NCI-H510A treated with DMSO at 0.1 percent for 48 hours (cell line): ENCODE measurements at places on chromosomes 1 and 21.
A peak's percentile ranks its signal among the peaks of the same experiment; 100 is the strongest.

DNA sequence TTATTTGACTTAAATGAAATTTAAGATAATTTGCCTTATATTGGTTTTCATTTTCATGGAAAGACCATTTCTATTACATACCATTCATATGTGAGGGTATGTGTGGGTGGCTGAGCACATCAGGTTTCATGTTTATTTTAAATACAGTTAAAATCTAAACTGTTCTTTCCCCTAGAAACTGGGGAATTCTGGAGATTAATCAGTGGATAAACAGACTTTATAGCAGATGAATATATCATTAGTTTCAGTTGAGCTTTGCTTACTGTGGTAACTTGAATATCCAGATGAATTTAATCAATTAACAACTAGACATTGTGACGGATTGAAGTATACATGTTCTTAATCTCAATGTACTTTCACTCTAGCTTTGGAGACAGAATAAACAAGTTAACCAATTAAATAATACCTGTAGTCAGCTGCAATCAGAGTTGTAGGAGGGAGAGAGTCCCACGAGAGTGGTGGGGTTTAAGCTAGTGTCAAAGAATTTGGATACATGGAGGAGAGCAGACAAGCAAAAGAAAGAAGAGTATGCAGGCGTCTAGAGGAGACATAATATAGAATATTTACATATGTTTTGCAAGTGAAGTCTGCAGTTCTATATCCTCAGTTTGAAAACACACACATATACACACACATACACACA is 97.6 kb downstream of the PDE4B start:
- no peak for DNase-seq

DNA sequence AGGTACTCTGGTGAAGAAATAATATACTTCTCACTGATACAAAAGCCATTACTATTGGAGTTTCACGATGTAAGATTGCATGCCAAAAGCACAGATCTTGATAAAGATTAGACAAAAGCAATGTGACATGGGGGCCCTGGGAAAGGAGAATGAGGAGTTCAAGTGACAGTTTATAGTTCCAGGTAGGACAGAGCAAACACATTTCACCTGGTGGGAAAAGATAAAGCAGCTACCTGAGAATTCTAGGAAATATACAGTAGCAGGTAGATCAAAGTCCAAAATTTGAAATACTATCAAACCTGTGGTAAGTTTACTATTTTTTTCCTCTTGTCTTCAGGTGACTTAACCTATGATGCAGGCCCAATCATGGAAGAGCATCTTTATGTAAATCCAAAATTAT is 8.0 kb downstream of the OR2G3 start:
- no peak for DNase-seq

GRCh38 chr1:223788746-223789415 is 56.9 kb downstream of the TP53BP2 start:
- DNase-seq: no peak

DNA sequence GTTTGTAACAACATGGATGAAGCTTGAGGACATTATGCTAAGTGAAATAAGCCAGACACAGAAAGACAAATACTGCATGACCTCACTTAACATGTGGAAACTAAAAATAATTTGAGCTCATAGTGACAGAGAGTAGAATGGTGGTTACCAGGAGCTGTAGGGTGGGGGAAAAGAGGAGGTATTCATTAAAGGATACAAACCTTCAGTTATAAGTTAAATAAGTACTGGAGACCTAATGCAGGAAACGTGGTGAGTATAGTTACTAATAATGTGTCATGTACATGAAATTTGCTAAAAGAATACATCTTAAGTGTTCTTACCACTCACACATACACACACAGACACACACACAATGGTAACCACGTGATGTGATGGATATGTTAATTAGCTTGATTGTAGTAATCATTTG is 86.7 kb downstream of the NGF start:
- DNase-seq: no peak

- DNase-seq: no peak
Observed at GRCh38 chr1:33319186-33319948, 1.5 kb downstream of the A3GALT2 start.

GRCh38 chr21:44024887-44025353 is 12.8 kb downstream of the TRAPPC10 start:
- DNase-seq: no peak

DNA sequence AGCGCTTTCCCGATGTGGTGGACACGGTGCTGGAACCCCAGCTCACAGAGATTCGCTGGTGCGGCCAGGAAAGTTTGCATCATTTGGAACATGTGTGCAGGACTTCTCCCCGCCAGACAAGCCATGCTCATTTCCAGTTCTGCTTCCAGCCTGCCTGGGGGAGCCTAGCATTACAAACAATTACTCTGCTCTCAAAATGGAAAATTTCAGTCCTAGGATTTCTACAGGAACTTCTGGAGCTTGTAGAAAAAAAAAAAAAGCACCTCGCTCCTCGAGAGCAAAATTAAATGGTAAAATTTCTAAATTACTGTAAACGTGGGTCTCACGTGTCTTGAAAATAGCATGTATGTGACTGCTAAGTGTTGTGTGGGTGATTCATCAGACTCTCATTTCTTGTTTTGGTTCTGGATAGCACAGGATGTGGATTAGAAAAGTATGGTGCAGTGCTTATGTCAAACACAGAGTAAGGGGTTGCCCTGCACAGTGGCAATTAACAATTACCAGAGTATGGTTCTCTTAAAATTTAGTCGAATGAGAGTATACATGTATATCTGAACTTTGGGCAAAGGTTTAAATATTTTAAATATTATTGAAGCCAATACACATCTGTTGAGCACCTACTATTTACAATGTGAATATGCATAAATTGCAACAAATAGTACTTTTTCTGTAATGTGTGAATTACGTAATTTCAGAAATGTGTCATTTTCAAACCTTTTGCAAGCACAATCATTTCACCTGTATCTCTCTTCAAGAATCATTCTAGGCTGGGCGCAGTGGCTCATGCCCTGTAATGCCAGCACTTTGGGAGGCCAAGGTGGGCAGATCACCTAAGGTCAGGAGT is 61.8 kb upstream of the PTGFRN start:
- DNase-seq: no peak

DNA sequence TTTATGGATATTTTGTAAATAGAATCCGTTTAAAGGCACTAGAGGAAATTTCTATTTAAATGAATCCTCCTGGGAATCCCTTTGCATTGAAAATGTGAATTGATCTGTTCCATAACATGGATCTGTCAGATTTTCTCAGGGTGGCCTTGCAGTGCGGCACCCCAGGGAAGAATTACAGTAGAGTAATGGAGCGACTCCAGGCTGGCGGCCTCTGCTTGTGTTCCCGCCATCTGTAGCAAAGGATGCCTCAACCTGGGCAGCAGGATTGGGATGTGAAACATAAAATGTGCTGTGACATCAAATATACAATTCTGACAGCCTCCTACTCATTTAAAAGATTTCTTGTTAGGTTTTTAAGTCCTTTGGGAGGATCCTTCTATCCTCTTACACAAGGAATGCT is 115.9 kb downstream of the RHOU start:
- DNase-seq: no peak

DNA sequence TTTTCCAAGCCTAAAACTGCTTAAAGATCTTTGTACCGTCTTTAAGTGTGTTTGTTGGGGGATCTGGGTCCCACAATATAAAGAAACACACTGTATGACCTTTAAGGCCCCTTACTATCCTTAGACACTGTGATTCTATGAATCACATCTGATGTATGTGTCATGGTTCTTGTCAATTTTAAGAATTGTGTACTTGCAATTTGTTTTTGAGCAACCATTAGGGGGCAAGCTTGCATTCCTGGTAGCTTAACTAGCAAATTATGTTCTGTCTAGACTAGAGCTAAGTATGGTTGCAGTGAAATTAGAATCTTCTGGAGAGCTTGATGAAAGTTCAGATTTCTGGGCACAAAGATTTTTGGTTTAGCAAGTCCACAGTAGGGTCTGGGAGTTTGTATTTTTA is 219.5 kb downstream of the TPR start:
- no peak for DNase-seq

DNA sequence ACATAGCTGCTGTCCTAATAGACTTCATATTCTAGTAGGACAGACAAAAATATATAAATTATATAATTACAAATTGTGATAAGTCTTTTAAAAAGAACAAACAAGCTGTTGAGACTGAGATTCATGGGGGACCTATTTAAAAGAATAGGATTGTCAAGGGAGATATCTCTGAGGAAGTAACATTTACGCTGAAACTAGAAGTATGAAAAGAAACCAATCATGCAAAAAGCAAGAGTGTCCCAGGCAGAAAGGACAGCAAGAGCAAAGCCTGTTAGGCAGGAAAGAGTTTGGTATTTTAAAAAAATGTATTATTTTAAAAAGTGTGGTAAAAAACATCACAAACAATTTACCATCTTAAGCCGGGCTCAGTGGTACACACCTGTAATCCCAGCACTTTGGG is 9.1 kb upstream of the METTL13 start:
- no peak for DNase-seq

DNA sequence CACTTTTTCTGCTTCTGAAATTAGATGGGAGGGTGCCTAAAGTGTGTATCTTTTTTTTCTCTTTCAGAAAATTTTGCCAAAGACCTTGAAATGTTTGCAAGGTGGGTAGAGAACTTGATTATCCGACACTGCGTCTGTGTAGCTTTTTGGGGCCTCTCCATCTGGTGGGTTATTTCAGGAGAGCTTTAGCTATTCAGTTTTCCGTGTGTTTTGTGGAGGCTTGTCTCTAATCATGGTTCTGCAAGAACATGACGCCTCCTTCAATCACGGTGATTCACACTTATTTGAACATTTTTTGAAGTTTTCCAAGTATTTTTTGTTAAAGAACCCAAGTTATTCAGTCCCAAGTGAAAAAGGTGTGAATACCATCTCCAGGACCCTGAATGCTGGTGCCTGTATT is 4.4 kb downstream of the CENPS start:
- DNase-seq: no peak

GRCh38 chr1:150567717-150568593 is 11.5 kb downstream of the MCL1 start:
- DNase-seq: peak; percentile 73

DNA sequence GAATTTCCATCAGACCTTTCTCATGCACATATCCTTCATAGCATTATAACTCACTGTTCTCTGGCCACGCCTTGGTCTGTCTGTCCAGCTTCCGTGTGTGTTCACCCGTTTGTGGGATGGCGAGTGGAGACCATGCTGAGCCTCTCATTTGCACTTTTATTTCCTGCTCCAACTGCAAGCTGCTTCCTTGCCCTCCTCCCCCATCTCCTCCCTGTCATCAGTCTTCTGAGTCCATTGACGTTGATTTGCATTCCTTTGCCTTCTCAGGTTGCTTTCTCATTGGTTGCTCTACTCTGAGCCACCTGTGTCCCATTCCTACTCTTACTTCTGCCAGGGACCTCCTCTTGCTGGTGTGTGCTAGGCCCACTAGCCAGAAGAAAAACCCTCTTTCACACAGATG is 146.4 kb downstream of the NOS1AP start:
- no peak for DNase-seq

DNA sequence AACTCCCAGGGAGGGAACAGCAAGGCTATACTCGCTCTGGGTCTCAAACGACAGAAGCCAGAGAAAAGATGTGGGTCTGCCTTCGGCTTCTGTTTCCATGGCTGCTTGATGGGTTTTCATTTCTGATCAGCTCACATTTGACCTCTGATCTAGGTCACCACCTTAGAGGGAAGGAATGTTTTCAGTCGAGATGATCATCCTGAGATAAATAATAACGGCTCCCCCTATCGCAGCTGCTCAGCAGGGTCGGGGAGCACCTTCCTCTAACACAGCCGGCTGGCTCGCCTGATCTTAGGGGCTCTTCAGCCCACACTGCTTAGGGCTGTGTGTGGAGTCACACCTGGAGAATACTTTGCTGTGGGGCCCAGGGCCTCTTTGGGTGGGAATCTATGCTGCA is 53.1 kb upstream of the ZNF648 start:
- DNase-seq: no peak

DNA sequence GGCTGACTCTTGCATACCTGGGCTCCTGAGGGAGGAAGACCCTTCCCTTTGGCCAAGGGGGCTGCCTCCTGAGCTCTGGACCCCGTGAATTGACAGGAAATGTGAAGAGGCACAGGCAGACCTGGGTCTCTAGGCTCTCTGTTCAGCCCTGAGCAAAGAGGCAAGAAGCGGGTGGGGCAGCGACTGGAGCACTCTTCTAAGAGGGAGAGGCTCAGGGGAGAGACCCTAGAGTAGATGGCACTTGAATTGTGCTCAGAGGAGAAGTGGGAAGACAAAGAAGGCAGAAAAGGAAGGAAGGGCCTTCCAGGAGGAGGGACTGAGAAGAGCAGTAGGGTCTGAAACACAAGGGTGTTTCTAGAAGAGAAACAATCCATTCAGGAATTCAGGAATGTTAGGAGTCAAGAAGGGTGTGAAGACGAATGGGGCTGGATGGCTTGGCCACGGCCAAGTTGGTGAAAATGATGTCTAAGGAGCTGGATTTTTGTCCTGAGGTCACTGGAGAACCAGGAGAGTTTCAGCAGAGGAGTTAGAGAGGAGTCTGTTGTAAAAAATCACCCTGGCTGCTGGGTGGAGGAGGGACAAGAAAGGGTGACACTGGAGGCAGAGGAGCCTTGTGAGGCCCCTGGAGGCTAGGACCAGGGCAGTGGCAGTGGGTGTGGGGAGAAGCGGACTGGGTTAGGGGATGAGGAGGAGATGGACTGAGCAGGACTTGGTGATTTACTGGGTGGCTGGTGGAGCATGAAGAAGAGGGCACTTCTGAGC is 5.3 kb downstream of the TIE1 start:
- no peak for DNase-seq

DNA sequence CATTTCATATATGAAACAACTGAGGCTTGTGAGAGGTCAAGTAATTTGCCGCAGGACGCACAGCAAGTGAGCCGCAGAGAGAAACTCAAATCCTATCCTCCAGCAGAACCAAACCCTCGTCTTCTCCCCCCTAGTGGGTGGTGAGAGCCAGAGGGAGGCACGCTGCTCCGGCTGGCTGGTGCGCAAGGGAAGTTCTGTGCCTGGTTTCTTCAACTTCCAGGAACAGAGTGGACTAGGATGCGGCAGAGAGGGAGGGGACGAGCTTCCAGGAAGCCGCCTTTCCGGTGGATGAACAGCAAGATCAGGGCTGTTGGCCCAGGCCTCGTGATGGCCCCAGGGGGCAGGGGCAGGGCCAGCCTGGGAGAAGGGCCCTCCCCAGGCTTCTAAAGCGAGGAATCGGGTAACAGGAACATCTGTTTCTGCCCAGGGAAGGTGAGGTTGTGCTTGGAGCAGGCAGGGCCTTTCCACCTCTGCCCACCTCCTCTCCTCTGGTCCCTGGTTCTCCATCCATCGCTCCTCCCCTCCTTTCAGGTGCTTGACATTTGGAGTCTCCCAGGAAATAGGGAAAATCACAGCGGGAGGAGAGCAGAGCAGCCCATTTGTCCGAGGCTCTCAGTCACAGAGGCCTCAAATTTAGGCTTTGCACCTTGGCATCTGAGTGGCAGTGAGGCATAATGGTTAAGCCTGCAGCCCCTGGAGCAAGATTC is 16.8 kb upstream of the PDIK1L start:
- peak; percentile 73 for DNase-seq
